ENCODE measurements at places on chromosomes 6 and 20.

- peak; percentile 62 for DNase-seq
These were observed 55.7 kb upstream of the FERMT1 start for GRCh38 chr20:6178537-6178936.

DNA sequence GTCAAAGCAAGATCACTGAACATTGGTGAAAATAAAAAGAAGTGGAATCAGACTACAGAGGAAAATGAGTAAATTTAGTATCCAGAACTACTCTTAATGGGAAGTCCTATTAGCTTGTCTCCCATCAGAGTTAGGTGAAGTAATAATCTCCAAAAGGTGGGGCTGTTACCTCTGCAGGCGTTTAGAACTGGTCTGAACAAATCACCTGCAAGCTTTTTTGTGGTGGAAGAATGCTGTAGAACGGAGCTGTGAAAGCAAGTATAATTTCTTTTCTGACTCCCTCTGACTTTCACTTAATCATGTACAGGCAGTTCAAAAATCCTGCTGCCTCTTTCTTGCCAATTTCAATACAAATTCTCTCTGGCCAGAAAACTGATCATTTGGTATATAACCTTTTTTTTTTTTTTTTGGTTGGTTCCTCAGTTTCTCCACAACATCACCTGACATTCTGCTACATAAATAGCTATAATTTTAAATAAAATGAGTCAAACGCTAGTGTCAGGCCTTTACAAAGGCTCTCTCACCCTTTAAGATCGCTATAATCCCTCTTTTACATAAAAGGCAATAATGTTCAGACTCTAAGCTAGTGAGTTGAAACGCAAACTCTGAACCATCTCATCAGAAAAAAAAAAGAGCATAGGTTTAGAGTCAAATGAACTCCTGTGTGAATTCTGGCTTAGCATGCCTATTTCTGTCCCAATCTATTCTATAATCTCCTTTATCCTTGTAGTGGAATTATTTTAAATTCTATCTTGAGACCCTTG, 38.8 kb downstream of the CITED2 start:
- no peak for DNase-seq

GRCh38 chr6:19410481-19410880, 426.7 kb upstream of the ID4 start:
- peak; percentile 66 for DNase-seq

- DNase-seq: no peak
These were observed 105.5 kb downstream of the IPCEF1 start for GRCh38 chr6:154251116-154251515.

DNA sequence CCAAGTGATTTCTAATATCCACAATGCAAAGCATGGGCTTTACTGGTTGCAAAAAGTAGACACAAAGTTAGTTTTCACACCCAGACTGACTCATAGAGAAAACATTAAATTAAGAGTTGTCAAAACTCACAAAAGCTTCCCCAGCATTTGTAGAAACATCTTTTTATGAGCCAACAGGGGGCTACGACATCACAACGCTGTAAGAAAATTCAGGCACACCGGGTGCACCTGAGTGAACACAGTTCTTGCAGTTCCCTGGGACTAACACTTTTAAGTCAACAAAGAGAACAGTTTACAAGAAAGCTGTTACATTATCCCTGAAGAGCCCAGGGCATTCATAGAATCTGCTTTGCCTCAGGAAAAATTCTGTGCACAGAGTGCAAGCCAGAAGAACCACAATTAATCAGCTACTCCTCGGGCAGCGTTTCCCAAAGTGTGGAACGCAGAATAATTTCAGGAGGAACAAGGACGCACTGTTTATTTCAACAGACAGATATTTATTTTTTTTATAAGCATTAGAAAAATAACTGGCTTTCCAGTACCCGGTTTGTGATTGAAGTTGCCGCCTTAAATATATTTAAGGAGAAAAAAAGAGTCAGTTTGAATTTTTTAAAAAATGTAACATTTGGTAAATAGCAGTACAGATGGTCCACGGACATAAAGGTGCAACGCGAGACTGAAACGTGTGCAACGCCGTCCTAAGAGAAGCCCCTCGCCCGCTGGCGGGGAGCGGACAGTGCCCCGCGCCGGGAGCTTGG, 1.2 kb downstream of the NCOA5 start:
- peak; percentile 12 for DNase-seq

DNA sequence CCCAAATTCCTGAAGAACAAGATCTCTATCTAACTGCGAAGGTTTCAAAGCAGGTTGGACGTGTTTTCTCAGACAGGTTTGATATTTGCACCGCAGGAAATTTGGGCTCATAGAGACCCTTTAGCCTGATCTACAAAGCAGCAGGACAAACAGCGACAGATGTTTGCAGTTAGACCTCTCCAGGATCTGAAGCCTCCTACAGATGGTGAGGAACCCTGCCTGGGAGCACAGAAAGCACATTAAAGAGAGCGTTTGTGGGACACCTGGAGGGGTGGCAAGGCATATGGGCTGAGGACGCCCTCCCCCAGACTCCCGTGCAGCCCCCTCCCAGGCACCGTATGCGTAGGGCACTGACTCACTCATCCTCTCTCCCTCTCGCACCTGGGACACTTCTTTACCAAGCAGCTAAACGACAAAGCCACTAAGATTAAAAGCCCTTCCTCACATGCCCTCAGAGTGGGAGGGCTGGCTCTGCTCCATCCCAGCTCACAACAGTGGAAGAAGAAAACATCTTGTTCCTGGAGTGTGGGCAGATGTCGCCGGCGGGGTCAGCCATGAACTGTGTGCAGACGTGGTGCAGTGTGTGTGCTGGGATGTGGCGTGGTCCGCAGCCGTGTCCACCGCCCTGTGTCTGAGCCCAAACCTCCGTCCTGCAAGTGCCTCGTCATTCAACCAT, 249.7 kb upstream of the AFDN start:
- no peak for DNase-seq

GRCh38 chr6:154301839-154302752, 54.5 kb downstream of the IPCEF1 start:
- DNase-seq: peak; percentile 90

DNA sequence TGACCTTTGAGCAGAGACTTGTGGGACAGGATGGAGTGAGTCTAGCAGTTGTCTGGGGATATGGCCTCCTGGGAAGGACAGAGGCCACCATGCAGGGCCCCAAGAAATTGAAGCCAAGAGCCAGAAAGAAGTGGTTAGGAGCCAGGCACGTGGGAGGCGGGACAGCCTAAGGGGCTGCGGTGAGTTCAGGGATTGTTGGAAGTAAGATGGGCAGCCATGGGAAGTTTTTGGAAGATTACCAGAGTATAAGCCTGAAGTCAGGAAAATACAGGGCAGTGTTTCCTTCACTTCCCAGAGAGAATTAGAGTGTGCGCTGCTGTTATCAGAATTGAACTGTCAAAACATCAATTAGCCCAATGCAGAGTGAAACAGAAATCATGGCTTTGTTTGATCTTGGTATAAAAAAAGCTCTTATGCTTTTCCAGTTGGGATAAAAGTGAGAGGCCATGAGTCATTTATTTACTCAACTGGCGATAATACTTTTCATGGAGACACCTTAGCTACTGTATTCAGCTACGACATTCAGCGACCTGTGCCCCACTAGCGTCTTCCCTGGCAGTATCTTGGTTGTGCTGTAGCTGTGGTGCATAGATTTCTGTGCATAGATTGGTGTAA, 66.9 kb downstream of the PHACTR2 start:
- no peak for DNase-seq

- no peak for DNase-seq
These were observed 2.1 kb upstream of the E2F1 start for GRCh38 chr20:33687993-33688937.

DNA sequence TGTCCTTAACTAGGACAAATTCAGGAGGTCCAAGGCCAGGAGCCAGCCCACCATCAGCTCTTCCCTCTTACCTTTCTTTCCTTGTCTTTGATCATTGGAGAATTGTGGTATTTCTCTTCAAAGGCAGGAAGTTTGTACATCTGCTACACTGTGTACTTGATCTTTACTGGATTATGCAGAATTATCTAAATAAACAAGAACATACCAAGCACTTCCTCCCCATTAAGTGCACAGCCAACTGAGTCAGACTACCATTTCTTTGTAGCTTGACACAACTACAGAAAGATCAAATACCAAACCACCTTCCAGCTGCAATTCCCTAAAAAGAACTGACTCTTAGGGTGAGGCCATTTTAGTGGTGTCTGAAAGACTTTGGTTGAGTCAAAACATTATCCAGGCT, 195.1 kb downstream of the HDGFL1 start:
- DNase-seq: peak; percentile 72

DNA sequence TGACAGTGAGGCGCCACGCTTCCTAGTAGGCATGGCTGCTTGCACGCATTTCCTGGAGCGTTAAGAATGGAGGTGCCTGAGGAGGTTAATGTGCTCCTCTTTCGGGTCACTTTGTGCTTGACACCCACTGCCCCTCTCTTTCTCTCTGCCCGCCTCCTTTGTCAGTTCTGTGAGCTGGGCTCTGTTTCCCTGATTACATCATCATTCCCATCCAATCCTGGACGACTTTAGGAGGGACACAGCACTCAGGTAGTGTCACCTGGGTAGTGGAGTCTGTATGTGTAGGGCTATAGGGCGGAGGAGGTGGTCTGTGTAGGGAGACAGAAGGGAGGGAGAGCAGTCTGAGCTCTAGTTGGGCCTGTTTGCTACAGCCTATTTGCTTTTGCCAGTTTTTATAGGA, 136.8 kb downstream of the JARID2 start:
- no peak for DNase-seq
